ENCODE measurements at places on chromosomes 16 and 17.

GRCh38 chr17:78127239-78127887, 1.2 kb downstream of the TMC6 start:
- no peak for DNase-seq

- DNase-seq = no peak
Measured at GRCh38 chr17:10727192-10727591, 2.6 kb downstream of the TMEM220 start.

DNA sequence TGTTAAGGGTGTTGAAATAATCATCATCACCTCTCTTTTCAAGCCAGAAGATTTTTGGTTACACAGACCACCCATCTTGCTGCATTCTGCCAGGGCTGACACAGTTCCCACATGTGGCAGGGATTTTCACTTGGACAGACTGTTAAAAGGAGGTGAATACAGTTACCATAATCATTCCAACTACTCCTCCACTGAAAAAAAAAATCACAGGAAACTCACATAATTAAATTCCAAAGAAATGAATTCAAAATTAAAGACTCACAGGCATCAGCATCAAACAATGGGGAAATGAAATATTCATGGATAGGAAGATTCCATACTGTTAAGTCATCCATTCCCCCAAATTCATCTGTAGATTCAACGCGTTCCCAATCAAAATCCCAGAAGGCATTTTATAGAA, 209.4 kb downstream of the MRTFB start:
- DNase-seq = no peak

- DNase-seq = no peak
Measured at GRCh38 chr17:20072692-20072992, 63.5 kb downstream of the SPECC1 start.

DNA sequence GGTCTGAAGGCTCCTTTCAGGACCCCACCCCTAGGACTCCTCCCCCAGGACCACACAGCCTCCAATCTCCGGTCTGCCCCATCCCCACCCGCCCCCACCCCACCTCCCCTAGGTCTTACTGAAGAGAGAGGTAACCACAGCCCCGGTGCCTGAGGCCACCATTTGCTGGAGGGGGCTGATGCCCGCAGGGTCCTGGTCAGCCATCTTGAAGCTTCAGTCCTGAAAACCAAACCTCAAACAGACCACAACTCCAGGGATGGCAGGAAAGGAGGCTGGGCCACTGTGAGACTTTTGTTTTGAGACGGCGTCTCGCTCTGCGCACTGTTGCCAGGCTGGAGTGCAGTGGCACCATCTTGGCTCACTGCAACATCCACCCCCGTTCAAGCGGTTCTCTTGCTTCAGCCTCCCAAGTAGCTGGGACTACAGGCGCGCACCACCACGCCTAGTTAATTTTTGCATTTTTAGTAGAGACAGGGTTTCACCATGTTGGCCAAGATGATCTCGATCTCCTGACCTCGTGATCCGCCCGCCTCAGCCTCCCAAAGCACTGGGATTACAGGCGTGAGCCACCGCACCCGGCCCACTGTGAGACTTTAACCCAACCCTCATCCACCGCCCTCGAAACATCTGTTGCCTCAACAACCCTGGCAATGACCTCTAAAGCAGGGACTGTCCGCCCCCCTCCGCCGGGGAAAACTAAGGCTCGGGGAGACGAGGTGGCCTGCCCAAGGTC, 1.1 kb downstream of the SLC25A39 start:
- DNase-seq = no peak

DNA sequence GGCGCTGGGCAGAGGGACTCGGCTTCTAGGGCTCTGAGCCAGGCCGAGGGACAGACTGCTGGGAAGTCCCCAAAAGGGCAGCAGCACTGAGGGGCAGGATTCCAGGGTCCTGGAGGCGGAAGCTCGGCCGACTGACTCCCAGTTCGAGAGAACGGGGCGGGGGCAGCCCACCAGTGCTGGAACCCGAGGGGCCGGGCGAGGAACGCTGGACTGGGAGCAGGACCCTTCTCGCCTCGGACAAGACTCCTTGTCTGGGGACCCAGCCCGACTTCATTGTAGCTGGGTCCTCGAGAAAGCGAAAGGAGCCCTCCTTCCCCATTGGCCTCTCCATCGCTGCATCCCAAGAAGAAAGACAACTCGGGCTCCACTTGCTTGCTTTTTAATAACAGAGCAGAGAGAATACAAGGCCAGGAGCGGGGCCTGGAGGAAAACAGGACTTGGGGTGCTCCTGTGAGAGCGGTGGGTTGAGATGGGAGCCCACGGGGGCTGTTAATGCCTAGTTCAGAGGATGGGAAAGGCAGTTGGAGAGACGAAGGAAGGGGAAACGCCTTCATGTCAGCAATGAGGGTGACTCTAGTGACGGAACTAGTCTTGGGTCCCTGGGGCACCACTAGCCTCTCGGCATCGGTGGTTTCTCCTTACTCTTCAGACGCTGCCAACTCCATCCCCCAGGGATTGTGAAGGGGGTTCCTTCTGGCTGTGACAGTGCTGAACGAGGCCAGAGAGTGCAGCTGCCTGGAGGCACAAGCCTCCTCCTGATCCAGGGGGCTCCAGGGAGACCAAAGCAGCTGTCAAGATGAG, 492 bp upstream of the CAMTA2 start:
- no peak for DNase-seq

GRCh38 chr16:69888005-69888590, 63.0 kb upstream of the CLEC18A start:
- DNase-seq = no peak

GRCh38 chr17:6684881-6685767, 28.0 kb downstream of the SLC13A5 start:
- DNase-seq = no peak

GRCh38 chr17:5800646-5801045, 216.3 kb upstream of the NLRP1 start:
- no peak for DNase-seq

- DNase-seq = no peak
Measured at GRCh38 chr16:81566086-81567007, 121.7 kb downstream of the CMIP start.

- DNase-seq = no peak
Measured at GRCh38 chr17:78252111-78252634, 20.7 kb downstream of the TMEM235 start.

- no peak for DNase-seq
Measured at GRCh38 chr17:28950752-28951427, 428 bp downstream of the PHF12 start.

DNA sequence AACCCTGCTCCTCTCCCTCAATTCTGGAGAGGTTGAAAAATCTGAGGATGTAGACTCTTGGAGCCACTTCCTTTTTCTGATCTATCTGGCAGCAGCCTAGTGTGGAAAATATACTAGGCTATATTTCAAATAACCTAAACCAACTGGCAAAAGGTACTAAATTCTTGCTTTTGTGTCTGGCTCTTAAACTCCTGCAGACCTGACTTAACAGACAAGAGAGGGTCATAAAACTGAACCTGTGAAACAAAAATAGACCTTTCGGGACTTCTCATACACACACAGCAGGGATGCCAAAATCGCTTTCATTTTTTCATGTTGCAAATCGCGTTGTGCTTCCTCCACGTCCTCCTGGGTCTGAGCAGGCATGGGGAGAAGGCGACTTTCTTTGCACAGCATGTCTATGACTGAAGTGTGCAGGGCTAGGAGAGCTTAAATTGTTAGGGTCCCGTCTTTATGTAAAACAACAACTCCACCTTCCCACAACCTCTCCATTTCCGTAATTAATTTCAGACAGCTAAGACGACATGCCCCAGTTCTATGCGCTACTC, 520.7 kb upstream of the PSMD7 start:
- DNase-seq = no peak

- no peak for DNase-seq
Measured at GRCh38 chr16:86510465-86511261, at the start of gene FOXF1. Gene FOXF1, plus strand, starts transcription at chr16:86510527. Its CDS starts 43 bp downstream, at chr16:86510570.

DNA sequence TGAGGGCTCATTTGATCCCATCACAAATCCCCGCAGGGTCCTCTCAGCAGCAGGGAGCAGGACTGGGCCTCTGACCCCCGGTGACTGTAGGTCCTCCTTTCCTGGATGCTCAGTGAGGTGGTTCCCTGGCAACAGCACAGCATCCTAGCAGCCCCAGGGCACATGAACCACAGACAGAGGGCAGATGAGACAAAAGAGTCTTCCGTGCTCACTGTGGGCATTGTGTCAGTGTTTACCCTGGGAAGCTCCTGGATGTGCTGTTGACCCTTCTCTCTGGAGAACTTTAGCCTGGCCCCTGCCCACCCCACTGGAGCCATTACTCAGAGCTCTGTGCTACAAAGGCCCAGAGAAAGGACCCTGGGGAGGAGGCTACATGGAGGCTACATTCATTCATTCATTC, 21.7 kb upstream of the TMEM220 start:
- peak; percentile 21 for DNase-seq

DNA sequence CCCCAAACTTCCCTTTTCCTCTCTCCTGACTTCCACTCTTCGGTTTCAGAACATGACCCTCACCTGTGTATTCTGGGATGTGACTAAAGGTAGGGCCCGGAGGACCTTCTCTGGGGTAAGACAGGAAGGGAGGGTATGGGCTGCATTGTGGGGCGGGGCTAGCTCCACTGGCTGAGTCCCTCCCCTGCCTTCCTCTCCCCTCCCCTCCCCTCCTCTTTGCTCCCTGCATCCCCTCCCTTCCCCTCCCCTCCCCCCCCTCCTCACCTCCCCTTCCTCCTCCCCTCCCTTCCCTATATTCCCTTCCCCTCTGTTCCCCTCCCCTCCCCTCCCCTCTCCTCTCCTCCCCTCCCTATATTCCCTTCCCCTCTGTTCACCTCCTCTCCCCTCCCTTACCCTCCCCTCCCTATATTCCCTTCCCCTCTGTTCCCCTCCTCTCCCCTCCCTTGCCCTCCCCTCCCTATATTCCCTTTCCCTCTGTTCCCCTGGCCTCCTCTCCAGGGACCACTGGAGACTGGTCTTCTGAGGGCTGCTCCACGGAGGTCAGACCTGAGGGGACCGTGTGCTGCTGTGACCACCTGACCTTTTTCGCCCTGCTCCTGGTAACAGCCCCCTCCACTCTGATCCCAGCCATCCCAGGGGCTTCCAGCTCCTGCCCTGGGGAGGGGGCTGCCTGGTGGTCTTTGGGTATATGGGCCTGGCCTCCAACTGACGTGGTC, 11.8 kb downstream of the ADGRG3 start:
- DNase-seq = no peak

DNA sequence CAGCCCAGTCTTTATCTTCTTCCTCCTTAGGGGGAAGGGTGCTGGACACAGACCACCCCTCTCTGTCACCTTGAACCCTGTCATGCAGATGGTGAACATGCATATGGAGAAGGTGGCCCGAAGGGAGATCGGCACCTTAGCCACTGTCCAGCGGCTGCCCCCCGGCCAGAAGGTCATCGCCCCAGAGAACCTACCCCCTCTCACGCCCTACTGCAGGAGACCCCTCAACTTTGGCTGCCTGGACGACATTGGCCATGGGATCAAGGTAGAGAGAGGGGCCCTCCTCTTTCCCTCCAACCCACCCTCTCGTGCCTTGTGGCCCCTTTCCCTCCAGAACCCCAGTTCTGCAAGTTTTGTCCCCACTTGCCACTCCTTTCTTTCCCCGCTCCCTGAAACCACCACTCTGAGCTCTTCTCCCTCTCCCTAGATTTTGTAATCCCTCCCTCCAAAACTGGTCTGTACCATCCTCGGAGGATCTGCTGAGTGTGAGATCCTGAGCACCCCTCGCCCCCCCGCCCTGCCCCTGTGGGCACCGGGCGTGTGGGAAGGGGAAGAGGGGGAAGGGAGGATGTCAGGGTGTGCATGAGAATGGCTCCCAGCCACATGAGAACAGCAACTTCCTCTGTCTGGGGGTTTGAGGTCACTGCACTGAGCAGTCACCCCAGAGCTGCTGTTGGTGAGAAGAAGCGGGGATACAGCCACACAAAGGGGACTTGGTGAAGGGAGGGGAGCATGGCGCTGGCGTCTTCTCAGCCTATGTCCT, 7.3 kb downstream of the ABI3 start:
- no peak for DNase-seq

DNA sequence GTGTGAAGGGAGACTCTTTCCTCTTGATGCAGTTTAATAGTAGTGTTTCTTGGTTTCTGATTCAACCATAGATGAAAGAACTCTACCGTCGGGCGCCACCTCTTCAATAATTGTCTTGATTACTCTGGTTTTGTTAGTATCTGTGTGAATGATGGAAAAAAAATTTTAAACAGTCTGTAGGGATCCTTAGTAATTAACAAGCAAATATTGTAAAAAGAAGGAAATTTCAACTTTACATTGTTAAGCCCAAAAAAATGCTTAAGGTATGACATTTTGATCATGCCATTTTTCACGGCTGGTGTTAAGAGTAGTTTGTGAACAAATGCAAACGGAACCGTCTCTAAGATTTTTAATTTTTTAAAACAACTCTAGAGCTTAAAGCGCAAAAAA, 4.1 kb downstream of the KRT10 start:
- DNase-seq = no peak

DNA sequence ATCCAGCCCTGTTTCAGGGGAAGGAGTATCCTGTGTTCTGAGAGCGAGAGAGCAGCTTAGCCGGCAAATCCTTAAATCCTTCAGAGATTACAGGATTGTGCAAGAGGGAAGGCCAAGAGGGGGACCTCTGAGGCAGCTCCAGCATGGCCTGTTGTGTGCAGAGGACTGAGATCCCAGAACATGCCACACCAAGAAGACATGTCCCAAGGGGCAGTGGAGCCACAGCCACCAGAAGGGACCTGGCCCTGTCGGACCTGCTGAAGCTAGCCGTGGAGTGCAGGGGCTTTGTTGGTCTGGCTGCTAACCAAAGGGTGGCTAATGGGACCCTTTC, 1.6 kb upstream of the MRC2 start:
- no peak for DNase-seq

DNA sequence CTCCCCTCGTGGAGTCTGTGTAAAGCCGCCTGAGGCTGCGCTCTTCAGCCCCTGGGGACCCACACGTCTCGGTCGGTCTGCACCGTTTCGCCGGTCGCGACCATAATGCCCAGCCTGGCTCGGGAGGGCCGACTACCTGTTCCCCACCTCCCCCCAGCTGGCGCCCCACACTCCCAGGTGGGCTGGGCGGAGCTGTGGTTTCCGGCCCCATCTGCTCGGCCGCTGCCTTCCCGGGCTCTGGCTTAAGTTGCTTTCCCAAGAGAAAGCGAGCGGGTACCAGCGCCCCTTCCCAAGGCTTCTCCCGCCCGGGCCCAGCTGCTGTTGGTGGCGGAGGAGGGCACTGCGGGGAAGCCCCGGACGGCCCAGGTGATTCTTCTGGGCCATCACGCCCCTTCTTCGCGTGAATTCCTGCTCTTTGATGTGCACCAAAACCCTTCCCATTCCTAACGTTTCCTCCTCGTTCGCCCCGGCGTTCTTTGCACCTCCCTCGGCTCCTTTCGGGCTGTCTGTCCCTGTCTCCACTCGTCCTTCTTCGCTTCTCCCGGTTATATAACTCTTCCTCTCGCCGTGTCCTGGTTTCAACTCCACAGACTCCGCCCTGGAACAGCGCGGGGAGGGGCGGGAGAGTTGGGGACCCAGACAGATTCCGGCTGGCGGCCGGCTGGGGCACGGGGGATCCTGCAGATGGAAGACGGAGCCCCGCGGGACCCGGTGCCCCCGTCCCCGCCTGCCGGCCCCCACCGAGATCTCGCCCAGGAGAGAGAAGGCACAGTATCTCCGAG, 2.0 kb downstream of the KDM6B start:
- DNase-seq = peak; percentile 67
